ENCODE measurements at places on chromosomes 3 and 15. TPM values are rescaled to one million over a fixed set of nuclear protein-coding genes. Genes with fewer than 3 reads are reported as not detected.
A peak's percentile ranks its signal among the peaks of the same experiment; 100 is the strongest.

Gene FBXL22
- total RNA-seq = 0.83 TPM

DNA sequence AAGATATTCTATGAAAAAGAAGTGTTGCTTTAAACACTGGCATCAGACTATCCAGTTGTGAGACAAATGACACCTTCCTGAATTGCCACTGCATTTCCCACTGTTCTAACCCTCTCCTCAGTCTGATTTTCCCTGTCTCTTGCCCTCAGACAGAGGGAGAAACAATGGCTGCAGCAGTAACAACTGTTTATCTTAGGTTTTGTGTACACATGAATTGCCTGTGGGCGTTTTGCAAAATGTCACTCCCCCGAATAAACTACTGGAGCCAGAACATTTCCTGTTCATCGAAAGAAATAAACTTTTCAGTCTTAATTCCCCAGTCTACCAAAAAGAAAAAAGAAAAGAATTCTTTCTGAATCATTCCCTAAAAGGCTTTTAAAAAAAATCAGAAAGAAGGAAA, 155.1 kb downstream of the MAGI1 start:
- no peak overlapping the region for H3K4me3 ChIP-seq
- no peaks in the 10 kb centered on the region for H3K4me1 ChIP-seq
- no peak overlapping the region for H3K27ac ChIP-seq

DNA sequence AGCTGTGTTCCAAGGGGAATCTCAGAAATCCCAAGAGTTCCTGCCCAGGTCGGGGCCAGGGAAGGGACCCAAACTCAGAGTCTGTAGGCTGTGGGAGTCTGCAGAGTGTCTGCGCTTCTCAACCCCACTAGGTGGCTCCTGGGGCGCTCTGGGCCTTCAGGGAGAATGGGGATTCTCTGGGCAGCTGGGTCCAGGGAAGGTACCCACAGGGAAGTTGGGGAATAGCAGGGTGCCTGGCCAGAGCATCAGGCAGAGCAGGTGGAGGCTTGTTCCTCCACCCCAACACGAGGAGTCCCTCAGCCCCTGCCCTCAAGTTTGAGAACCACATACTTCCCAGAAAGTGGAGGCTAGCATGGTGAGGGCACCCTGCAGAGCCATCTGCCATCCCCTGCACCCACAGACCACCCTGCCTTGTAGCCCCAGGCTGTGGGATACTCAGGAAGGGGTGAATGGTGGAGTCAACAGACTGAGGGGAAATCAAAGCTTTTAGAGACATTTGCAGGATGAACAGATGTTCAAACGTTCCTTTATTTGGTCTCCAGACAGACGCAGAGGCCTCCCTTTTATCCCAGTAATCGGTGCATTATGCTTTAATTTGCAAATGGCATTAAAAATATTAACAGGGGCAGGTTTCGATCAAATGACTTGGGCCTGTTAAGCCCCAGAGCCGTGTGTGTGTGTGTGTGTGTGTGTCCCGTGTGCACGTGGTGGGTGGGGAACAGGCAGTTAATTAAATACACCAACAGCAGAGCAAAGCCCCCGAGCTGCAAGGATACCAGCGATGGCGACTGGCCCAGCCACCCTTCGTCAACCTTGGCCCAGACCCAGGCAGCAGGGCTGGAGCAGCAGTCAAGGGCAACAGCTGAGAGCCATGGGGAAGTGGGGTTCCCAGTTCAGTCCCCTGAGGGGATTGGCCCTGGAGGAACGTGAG, 57.7 kb downstream of the DNAJB8 start:
- peaks cover 21% of the 10 kb centered on the region for H3K4me1 ChIP-seq
- no peaks in the 10 kb centered on the region for H3K27me3 ChIP-seq
- H3K4me3 ChIP-seq = no peak overlapping the region
- DNase-seq = no peak

Gene LRRN1
- 49.1 TPM for total RNA-seq

DNA sequence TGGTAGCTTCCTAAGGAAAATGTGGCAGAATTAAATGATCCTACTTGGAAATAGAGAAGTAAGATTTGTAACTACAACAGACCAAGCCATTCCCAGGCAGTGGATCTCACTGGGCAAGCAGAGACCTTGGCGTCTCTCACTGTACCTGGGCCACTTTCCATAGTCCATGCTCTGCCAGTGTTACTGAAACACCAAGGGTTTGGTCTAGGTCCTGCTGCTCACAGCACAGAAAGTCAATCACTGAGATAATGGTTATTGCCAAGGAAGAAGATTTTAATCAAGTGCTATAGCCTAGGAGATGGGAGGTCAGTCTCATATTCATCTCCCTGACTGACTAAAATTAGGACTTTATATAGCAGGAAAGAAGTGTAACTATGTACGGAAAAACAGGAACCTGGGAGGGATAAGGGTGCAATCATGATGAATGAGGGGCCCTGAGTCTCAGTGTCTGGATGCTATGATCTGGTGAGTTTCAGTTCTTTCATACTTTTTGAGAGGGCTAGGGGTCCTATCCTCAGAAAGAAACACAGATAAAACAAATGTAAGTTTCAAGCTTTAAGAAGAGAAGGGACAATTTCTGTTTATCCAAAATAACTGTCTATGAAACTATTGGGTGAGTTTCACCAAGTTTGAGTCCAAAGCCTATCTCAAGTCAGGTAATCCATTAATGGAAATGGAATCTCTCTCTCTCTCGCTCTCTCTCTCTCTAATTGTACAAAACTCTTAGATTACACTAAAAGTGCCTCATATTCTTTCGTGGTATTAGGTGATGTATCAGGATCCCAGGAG, 20.6 kb downstream of the GPR15 start:
- H3K36me3 ChIP-seq = no peaks in the 10 kb centered on the region
- H3K27me3 ChIP-seq = no peaks in the 10 kb centered on the region
- no peak overlapping the region for H3K4me3 ChIP-seq
- H3K27ac ChIP-seq = no peak overlapping the region
- DNase-seq = no peak

DNA sequence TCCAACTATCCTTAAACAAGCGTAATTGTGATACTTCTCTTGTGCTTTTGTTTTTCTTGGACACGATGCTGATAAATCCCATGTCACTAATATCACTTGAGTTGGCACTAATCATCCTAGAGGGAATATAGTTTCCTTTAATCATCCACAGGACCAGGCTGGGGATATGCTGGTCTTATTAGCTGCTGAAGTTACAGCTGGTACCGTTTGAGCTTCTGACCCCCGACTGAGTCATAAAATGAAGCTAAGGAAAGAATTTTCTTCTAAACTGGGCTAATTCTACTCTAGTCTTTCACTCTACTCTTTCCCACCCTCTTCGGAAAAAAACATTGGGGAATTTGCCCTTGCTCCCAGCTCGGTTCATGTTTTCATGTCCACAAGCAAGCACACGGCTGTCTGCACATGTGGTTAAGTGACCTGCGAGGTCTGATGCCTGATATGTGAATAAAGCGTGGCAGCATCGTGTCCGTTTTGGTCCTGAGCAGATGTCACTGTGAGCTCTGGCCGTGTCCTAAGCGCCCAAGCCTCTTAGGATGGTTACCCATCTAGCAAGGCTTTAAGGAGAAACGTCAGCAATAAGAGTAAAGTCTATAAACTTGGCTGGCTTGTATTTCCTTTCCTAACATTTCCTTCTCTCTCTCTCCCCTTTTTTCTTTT, 223.7 kb downstream of the ITPR1 start:
- H3K4me3 ChIP-seq = no peak overlapping the region
- H3K4me1 ChIP-seq = peaks cover 8% of the 10 kb centered on the region
- H3K36me3 ChIP-seq = no peaks in the 10 kb centered on the region
- peak overlapping the region; percentile 51 for H3K27ac ChIP-seq
- DNase-seq = no peak
- peaks cover 3% of the 10 kb centered on the region for H3K27me3 ChIP-seq

Gene CFAP92
- 1.1 TPM for total RNA-seq

DNA sequence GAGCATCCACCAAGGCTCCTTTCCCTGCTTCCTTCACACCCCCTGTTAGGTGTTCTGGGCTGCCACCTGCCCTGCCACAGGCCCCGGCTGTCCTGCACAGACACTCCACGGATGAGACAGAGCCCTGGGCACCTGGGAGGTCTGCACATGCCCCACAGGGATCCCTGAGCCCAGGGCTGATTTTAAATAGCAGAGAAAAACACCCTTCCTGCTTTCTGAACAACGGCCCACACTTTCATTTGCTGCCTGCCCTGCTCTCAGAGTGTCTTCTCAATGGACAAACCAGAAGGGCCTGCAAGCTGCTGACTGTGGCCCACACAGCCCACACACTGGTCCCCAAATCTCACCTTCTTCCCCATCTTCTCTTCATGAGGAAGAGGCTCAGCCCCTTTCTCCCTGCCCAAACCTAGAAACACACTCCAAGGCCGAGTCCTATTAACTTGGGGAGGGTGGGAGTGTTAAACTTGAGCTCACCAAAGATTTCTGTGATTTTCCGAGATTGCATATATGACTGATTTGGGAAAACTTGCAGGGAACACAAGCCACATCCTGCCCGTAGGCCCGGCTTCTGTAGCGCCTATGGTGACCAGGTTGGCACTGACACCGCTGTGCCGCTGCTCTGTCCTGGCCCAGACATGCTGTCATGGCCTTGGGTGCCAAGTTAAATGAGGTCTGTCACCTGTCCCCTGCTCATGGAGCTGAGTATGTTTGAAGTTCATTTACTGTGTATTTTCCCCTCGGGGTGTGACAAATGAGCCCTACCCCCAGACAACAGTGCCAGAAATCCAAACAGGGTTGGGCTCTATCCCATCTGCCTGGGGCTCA, 47.2 kb upstream of the KLF13 start:
- H3K4me3 ChIP-seq = no peak overlapping the region
- H3K27me3 ChIP-seq = no peaks in the 10 kb centered on the region
- no peak for DNase-seq
- peaks cover 59% of the 10 kb centered on the region for H3K4me1 ChIP-seq

DNA sequence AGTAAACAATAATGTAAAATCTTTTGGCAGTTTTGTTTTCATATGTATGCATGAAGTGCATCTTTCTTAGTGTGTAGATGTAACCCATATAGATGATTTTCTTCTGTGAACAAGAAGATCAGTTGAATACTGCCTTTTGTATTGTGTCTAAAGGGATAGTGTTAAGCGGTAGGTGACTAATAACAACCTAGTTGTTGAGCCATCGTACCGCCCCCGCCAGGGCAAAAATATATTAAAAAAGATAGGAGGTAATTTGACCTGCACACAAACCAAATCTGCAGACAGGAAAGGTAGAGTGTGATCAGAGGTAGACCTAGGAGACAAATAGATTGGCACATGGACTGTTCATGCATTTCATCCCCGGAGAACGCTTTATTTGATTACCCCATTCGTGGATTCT, 3.3 kb upstream of the GMNC start:
- no peaks in the 10 kb centered on the region for H3K36me3 ChIP-seq
- no peak overlapping the region for H3K4me3 ChIP-seq
- no peaks in the 10 kb centered on the region for H3K4me1 ChIP-seq

DNA sequence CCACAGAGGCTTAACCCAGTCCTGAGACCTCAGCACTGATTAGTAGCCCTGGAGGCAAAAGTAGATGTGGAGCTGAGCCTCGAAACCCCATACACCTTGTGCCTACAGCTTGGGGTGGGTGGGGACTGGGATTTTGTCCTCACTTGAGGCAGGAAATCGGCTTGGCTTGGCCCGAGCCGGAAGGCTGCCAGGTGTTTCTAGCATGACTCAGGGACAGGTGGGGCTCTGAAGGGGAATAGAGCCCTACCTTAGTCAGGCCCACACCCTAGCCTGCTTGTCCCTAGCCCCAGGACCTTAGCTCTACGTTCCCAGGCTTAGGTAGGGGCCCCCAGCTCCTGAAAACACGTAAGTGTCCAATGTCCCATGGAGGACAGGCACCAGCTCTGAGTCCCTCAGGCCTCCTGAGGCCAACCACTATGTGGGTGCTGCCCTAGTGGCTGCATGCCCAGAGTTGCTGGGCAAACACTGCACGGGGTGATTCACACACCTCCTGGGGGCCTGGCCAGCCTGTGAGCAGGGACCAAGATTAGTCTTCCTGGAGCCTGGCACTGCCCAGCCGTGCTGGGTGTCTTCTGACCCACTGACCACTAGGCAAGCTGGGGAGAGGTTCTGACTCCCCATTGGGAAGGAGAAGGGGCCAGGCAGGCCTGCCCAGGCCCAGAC, 3.1 kb downstream of the MST1R start:
- no peak for DNase-seq
- H3K27me3 ChIP-seq = no peaks in the 10 kb centered on the region
- H3K27ac ChIP-seq = no peak overlapping the region
- no peak overlapping the region for H3K4me3 ChIP-seq

DNA sequence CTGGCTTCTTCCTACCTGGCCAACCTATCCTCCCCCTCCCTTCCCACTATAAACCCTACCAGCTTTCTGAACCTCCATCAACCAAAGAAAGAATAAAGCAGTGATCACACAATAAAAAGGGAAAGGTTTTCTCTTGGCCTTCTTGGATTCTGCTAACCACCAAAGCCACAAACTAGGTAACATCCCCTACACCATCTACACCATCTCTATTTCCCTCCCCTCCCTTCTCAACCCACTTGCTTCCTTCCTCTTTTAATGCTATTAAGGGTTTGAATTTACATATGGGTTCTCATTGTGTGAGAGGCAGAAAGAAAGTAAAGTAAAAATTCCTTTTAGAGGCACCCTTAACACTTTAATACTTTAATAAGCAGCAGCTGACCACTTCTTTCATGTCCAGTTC, 25.8 kb upstream of the RSL24D1 start:
- no peaks in the 10 kb centered on the region for H3K4me1 ChIP-seq
- no peaks in the 10 kb centered on the region for H3K27me3 ChIP-seq
- no peaks in the 10 kb centered on the region for H3K36me3 ChIP-seq
- no peak overlapping the region for H3K4me3 ChIP-seq
- no peak overlapping the region for H3K27ac ChIP-seq

DNA sequence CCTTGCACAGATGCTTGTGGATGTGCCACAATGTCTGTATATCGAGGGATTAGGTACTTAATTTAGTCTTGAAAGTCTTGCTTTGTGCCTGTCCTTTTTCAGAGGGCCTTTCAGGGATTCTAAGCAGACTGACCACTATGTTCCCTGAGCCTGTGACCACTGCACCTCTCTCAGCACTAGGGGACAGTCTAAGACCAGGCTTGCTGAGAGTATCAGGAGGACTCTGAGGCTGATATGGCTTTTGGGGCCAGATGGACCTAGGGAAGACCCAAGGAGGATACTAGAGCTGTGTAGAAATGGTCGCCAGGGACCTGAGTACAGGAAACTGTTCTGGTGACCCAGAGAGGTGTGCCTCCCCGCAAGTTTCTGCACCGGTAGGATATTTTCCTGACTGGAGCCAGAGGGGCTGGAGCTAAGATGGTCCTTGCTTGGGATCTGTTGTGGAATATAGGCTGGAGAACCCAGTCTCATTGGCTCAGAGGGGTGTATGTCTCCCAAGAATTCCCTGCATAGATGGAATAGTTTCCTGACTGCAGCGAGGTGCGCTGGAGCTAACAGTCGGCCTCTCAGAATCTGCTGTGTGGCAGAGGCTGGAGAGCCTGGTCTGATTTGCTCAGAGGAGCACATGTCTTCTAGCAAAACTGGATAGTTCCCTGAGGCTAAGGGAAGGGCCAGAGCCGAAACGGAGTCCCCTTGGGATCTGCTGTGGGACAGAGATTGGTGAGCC, 213.2 kb upstream of the DCBLD2 start:
- no peaks in the 10 kb centered on the region for H3K4me1 ChIP-seq
- no peak overlapping the region for H3K4me3 ChIP-seq
- H3K27ac ChIP-seq = no peak overlapping the region
- H3K27me3 ChIP-seq = no peaks in the 10 kb centered on the region
- H3K36me3 ChIP-seq = no peaks in the 10 kb centered on the region
- no peak for DNase-seq

Measured in spinal cord (tissue), 10 donors.